RWPE1 (cell line): ENCODE measurements at places on chromosomes 6 and 20.
A peak's percentile ranks its signal among the peaks of the same experiment; 100 is the strongest.

- no peak for DNase-seq
Observed at GRCh38 chr20:16167423-16168130, 405.7 kb downstream of the KIF16B start.

DNA sequence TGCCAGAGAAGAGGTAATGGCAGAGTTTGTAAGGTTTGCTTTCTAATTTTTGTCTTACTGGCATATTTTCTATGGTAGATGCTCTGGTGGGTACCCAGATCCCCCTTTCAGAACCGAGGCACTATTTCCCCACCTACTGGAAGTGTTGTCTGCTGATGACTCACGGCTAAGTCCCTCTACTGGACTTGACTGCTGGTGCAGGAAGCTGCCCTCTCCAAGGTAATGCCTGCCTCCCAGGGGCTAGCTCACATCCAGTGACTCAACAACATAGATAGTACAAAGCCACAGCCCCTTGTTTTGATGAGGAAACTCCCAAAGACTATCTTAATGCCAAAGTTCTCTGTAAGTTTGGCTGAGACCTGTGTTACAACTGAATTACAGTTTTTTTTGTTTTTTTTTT is 285.4 kb upstream of the FLRT3 start:
- DNase-seq: peak; percentile 67

DNA sequence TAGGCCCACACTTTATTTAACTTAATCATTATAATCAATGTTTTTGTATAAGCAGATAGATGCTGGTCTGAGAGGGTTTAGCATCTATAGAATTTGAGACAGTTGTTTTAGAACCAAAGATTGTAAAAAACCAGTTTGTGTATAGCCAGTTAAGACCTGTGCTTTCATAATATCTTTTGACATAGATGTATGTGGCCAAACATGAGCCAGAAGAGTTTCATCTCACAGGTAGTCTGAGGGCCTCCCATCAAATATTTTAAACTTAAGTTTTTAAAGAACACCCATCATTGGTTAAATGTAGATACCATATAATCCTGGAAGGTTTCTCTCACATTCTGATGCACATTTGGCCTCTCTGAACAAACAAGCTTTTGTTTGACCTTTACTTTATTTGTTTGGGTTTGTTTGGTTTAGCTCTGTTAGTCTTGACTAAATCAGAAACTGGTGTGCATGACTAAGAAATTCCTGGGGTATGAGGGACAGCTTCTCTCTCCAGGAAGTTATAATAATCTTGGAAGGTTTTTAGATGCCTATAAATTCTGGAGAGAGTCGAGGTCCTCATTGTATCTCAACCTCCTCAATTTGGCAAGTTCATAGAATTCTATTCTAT is 58.0 kb upstream of the TMEM200A start:
- DNase-seq: no peak

GRCh38 chr20:24950128-24950835 is 1.2 kb downstream of the CST7 start:
- DNase-seq: no peak
